Skin of body (tissue), 3 donors: ENCODE measurements at places on chromosomes 2 and 18. TPM values are rescaled to one million over a fixed set of nuclear protein-coding genes. Genes with fewer than 3 reads are reported as not detected.

DNA sequence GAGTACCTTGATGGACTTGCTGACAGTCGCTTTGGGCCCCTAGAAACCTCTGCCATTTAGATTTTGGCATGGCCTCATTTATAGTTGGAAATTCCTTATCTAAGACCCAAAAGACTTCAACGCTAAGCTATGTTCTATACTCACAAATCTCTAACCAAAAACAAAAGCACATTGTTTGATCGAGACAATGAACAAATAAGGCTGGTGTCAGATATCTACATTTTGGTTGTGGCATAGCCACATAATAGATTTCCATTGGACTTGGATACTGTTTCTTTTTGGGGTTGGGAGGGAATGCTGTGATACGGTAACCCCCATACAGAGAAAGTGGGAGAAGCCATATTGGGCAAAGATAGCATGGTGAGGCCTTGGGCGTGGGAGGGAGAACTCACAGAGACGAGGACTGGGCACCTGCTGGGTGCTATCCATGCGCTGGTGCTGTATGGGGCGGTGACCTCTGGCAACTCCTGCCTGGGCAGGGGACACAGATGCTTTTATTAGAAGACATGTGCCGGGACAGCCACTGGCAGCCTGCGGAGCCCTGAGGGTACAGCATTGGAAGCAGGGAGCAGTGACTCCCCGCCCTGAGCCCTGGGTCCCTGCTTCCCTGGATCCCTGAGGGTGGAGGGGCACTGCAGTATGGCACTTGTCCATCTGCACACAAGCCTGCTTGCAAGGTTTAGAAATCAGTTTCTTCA lies 97.1 kb downstream of the ASAP2 start:
- DNase-seq, result no peak

GRCh38 chr2:219658874-219659273 lies 31.4 kb downstream of the SLC4A3 start:
- no peak for DNase-seq

DNA sequence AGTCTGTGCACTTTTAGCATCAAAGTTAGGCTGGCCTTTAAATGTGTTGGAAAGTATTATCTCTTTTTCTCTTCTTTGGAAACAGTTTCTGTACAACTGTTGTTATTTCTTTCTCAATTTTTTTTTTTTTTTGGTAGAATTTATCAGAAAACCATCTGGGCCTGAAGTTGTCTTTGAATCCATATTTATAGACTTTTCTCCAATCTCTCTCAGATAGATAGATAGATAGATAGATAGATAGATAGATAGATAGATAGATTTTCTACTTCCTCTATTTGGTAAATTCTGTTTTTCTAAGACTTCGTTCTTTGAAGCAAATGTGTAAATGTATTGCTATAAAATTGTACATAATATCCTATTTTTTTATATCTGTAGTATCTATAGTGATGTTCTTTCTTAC lies 17.5 kb downstream of the DNAJC10 start:
- no peak for DNase-seq

The TUBB6 gene
- total RNA-seq, result 188 TPM

The CABLES1 gene
- 26.6 TPM for total RNA-seq

The TEKT4 gene
- not detected for total RNA-seq
